ENCODE measurements at places on chromosomes 12 and 14.

DNA sequence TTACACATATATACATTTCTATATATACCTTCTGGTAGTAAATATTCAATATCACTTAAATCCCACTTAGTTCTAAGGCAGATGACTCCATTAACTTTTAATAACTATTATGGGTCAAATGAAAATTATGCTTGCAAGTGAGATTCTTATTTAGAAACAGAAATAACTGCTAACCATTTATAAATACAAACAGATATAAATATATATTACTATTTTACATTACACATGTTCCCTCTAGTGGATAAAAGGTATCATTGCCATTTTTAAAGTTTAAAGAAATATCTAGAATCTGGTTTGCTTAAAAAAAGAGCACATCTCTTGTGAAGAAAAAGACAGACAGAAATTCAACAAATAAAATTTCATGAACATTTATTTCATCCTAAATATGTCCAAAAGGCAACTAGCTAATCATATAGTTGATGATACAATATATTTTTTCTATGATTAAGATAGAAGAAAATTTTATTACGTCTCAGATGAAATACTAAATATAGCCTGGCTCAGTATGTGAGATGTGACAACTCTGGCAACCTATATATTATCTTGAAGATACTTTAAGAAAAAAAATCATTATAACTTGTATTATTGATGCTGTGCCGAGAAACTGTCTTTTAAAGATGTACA, 11.7 kb upstream of the RAD51AP1 start:
- DNase-seq: peak; percentile 11

GRCh38 chr14:90756755-90757345, 59.4 kb downstream of the TTC7B start:
- no peak for DNase-seq

GRCh38 chr12:103858953-103859601, 18.0 kb upstream of the NT5DC3 start:
- DNase-seq: peak; percentile 86

DNA sequence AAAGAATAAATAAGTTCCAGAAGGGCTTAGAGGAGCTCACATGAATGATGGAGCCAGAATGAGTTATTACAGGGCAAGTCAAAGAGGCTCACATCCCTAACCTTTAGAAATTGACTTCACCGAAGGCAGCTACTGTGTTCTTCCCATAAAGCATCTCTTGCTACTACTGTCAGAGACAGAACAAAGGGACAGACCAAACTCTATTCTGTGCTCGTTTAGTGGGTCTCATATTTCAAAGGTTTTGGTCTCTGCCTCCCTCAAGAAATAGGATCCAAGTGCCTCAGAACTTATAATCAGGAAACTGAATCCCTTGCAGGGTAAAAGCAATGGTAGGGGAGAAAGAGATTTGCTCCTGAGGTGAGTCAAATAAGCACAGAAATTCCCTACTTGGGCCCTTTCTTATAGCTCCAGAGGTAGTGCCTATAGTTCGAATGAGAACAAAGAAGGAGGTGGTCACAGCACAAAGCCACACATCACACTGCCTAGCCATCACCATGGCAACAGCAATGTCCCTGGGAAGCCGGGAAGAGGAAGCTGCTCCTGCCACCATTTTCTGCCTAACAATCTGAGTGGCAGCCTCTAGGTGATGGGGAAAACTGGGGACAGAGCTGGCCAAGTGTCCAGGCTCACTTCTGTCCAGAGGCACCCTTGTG, 294.9 kb downstream of the FOXN3 start:
- no peak for DNase-seq

DNA sequence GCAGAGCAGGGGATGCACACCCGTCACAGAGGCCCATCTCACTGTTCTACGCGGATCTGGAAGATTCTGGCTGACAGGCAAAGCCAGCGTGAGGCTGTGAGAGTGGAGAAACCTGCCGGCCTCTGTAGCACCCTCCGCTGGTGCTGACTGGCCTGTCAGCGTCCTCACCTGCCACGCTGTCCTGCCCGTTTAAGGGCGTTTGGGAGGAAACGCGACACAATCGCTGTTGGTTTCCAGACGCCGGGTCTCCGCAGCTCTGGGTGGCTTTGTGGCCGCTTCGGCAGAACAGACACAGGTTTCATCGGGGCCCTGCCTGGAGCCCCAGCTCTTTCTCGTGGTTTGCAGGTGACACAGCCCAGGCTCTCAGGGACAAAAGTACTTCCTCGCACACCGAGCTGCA, 70.6 kb downstream of the NOC4L start:
- DNase-seq: no peak

GRCh38 chr12:120584343-120585149, 3.3 kb upstream of the POP5 start:
- peak; percentile 77 for DNase-seq
